RKO (cell line): ENCODE measurements at places on chromosomes 1 and 21.

GRCh38 chr1:154459080-154459479 lies 42.9 kb upstream of the TDRD10 start:
- DNase-seq = no peak

DNA sequence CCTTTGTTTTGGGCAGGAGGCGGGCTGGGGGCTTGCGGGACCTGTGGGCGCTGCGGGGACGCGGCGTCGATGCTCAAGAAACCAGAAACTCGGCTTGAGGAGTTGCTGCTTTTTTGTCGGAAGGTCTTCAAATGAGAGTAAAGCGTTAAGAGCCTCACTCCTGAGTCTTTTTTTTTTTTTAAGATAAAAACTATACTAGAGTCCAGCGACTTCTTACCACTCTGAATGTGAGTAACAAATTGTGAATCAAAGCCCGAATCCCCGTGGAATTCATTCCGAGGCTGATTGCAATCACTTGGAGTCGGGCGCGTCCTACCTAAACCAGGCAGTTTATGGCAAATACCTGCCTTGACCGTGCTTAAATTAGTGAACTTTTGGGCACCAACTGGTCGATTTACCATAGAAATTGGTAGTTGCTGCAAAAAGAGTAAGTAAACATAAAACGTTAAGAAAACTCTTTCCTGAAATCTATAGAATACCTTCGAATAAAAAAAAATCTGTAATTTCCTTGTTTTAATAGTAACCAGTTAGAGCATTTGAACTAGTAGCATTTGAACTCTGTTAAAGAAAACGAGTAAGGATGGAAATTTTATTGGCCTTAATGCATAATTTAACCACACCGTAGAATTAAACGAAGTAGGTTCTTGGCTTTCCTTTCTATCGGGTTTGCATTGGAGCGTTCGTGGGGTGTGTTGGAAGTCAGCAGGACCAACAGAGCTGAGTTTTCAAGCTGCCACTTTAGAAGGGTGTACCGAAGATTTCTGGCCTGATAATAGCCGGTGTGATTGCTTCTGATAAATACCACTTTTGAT lies 769 bp downstream of the GPSM2 start:
- DNase-seq = peak; percentile 41

DNA sequence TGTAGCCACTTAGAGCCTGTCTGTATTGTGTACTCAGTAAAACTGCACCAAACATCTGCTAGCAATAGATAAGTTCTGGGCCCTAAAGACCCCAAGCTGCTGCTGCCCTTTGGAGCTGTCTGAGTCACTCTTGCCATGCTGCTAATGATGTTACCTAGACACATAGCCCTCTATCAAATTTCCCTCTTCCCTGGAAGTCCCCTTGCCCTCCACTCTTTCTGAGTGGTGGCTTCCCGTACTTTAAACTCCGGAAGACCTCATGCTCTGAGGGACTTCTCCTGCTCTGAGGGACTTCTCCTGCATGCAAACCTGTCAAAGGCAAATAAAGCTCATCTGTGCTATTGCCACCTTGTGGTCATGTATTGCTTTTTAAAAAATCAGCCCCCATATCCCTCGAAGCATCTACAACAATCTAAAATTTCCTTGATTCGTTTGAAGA lies 34.0 kb downstream of the FH start:
- peak; percentile 43 for DNase-seq

- no peak for DNase-seq
Measured at GRCh38 chr1:36656271-36656670, 173.6 kb upstream of the CSF3R start.

GRCh38 chr1:17611991-17612390 lies 72.5 kb downstream of the ARHGEF10L start:
- no peak for DNase-seq

GRCh38 chr1:31785947-31786290 lies 21.8 kb upstream of the ADGRB2 start:
- DNase-seq = no peak

DNA sequence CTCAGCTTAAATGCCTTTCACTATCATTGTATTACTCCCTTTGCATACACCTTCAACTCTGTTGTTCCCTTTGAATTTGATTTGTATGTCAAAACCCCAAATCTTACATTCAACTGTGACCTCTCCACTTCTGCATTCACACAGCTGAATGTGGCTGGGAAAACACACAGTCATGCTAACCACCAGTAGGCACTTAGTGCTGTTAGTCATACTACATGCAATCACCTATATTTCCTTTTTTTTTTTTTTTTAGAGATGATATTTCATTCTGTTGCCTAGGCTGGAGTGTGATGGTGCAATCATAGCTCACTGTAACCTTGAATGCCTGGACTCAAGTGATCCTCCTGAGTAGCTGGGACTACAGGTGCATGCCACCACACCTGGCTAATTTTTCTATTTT lies 16.2 kb downstream of the BTBD8 start:
- peak; percentile 15 for DNase-seq

- DNase-seq = no peak
Measured at GRCh38 chr1:247962911-247963588, 2.0 kb upstream of the OR2AK2 start.

- no peak for DNase-seq
Measured at GRCh38 chr1:196951711-196952394, 8.3 kb downstream of the CFHR2 start.

GRCh38 chr21:17343055-17343454 lies 169.8 kb upstream of the CXADR start:
- peak; percentile 51 for DNase-seq

DNA sequence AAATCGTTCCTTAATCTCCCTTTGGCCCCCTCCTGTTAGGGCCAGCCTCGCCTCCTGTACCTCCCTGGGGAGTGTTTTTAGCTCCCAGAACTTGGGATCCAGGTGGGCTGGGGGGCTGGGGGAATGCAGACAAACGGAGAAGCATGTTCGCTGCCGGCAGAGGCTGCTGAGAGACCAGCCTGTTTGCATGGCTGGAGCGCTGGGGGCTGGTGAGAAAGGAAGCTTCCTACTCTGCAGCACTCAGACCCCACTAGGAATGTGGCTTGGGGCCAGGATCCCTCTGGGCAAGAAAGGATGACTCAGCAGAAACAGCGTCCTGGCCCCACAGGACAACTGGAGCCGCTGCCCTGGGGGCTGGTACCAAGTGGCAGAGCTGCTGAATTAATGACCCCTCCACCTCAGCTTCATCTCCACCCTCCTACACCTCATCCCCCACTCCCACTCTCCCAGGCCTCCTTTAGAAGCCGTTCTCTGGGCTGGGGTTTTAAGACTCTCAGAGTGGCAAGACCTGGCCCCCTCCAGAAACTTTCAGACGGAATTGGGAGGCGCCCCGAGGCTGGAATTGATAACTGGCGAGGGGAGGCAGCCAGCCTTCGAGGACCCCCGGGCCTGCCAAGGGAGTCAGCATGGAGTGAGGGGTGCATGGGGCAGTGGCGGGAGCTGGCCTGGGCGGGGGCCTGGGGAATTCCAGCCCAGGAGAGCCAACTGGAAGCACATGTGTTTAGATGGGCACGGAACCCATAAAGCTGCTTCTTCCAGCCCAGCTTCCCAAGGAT lies 28.5 kb upstream of the EPS8L3 start:
- no peak for DNase-seq

- no peak for DNase-seq
Measured at GRCh38 chr21:42535602-42536171, 22.0 kb downstream of the SLC37A1 start.

DNA sequence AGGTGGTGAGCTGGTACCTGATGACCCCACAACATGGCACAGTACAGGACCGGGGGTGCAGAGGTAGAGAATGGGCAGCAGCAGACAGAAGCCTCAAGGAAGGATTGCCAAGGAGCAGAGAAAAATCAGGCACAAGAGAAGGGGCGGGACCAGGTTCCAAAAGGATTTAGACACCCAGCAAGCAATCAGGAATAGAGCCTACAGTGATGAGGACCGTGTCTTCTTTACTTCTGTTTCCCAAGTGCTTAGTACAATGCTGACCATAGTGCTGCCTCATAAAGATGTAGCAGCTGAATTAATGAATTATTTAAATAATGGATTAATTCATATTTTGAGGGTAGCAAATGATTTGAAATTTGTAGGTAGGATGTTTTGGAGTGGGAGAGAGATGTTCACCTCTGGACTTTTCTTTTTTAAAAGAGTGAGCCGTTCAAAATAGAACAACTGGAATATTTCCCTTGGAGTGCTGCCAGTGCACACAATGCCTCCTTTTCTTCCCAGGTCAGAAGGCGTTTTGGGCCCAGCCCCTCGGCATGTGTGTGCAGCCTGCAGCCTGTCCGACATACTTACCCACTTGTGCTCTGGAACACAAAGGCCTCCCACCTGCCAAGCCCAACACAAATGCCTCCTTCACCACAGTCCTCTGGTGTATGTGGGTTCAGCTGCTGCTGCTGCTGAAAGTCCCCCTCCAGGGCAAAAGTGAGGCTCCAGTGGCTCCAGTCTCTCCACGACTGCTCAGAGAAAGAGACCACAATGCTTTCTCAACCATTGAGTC lies 19.6 kb downstream of the KANK4 start:
- DNase-seq = no peak

- no peak for DNase-seq
Measured at GRCh38 chr1:169844941-169845608, 48.6 kb downstream of the SCYL3 start.

GRCh38 chr1:157239936-157240335 lies 101.7 kb upstream of the ETV3 start:
- DNase-seq = no peak

DNA sequence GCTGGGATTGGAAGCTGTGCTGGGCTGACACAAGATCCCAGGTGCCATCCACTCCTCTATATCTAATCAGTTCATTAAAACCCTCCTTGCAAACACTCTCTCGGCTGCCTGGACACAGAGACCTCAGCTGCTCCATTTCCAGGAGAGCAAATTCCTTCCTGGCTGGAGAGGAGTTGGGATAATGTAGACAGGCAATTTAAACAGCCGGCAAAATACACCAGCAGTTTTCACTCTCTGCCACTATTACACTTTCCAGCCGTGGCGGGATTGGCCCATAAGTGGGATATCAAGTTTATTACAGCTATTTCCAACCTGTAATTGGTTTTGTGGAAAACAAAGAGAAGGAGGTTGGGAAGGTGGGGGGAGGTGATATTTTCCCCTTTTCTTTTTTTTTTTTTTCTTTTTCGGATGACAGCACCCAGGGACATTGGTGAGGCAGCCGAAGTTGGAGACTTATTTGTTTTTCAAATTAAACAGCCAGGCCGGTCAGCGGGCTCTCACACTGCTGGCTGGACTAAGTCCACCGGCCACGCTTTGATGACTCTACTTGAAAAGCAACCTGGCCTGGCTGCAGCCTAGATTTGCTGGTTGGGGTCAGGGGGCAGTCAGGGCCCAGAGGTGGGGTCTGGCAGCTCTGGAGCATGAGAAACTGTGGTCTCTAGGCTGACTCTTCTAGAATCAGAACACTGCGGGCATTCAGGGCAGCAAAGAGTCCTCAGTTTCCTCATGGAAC lies 177.4 kb downstream of the IGSF21 start:
- DNase-seq = no peak

DNA sequence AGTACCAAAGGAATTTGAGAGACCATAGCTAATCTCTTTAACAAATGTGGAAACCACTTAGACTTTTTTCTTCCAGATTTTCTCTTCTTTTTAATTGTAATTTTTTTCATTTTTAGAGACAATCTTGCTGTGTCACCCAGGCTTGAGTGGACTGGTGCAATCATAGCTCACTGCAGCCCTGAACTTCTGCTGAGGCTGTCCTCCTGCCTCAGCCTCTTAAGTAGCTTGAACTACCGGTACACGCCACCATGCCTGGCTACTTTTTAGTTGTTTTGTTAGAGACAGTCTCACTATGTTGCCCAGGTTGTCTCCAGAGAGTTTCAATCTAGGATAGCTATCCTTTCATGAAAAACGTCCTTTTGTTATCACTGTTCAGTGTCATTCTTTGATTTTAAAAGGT lies 15.0 kb downstream of the PRRC2C start:
- DNase-seq = no peak

GRCh38 chr1:154972213-154972516 lies 1.6 kb upstream of the SHC1 start:
- DNase-seq = no peak

GRCh38 chr1:54273795-54274163 lies 73.8 kb downstream of the MRPL37 start:
- DNase-seq = no peak

DNA sequence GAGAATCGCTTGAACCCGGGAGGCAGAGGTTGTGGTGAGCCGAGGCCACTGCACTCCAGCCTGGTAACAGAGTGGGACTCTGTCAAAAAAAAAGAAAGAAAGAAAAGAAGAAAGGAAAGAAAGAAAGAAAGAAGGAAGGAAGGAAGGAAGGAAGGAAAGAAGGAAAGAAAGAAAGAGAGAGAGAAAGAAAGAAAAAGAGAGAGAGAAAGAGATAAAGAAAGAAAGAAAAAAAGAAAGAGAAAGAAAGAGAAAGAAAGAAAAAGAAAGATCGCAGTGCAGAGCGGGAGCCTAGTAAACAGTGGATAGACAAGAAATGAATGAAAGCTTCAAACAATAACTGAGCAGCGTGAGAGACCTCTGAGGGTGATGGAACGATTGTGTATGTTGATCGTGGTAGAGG lies 20.6 kb upstream of the GRHL3 start:
- no peak for DNase-seq

DNA sequence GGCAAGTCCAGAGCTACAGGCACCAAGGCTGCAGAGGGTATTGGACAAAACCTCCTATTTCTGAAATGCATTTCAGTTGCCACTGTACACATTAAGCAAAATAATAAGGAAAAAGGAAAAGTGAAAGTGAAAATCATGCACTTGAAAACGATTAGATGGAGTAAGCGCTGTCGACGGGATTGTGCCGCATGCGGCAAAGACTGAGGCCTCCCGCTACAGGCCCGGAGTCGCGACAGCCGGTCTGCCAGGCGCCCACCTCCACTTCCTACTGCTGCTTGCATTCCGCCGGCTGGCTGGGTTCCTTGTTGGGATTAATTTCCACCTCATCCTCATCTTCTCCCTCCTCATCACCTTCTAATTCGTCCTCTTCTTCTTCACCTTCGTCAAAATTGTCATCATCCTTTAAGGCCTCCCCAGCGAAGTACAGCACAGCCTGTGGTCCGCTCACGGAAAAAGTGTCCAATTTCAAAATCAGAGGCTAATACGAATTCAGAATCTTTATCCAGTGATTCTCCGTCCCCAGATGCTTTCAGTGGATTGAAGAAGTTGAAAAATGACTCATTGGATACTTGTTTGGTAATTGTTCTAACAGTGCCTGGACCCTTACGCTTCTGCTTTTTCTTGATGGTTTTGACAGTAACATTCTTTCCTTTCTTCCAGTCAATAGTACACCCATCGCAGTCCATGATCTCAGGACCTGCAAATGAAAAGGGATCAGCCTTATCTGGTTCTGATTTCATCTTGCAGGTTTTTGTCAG lies 38.0 kb downstream of the CD58 start:
- DNase-seq = no peak

GRCh38 chr1:29264773-29265389 lies 28.6 kb downstream of the PTPRU start:
- DNase-seq = peak; percentile 36

- DNase-seq = no peak
Measured at GRCh38 chr1:197862221-197862620, 40.2 kb upstream of the C1orf53 start.

- DNase-seq = no peak
Measured at GRCh38 chr1:158146165-158146564, 34.5 kb upstream of the CD1D start.

- DNase-seq = no peak
Measured at GRCh38 chr1:230261928-230262650, 164.0 kb downstream of the PGBD5 start.

GRCh38 chr21:46667741-46668380 lies 32.4 kb downstream of the PRMT2 start:
- DNase-seq = peak; percentile 74

- DNase-seq = peak; percentile 25
Measured at GRCh38 chr1:219938706-219939105, 10.3 kb upstream of the SLC30A10 start.
